ENCODE measurements at places on chromosomes 2 and 18. TPM values are rescaled to one million over a fixed set of nuclear protein-coding genes. Genes with fewer than 3 reads are reported as not detected.

HSPE1 gene
- 275 TPM for total RNA-seq

UGT1A8 gene
- not detected for total RNA-seq

- DNase-seq, result no peak
Measured at GRCh38 chr2:219578811-219579613, 6.9 kb downstream of the INHA start.

- no peak for DNase-seq
Measured at GRCh38 chr2:76938153-76938552, 584.0 kb downstream of the LRRTM4 start.

PCARE gene
- not detected for total RNA-seq

DNA sequence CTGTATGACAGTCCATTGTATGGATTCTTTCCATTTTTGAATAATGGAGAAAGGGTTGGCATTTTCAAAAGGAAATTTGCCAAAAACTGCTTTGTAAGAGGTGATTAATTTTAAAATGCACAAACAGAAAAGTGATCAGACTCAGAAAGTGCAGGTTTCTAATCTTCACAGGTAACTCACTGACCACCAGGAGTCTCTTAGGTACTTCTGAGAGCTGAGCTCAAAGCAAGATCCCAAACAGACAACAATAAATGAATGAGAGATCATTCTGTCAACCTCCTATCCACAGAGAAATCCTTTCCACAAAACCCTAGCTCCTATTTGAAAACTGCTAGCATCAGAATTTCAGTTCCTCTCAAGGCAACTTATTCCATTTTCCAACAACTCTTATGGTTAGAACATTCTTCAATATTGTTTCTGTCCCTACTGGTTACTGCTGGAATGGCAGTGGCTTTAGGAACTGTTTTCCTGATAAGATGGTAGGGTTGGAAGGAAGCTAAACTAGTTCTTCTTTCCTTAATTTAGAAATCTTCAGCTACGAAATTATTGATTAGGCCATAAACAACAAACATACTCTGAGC, 20.6 kb upstream of the HAAO start:
- no peak for DNase-seq

DNA sequence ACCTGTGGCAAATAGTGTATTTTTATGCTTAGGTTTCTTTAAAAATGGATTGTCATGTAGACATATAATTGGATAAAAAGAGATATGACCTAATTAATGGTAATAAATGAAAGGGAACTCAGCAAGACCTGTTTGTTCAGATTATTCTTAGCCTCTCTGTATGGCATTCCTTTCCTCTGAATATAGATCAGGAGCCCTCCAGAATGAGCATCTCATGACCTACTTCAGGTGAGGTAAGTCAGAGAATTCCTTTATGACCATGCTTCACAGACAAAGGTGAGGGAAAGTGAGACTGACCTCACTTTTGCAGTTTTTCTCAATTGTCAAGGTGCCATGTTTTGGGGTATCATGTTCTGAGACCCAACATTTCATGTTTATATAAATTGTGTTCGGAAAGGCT, 1744.3 kb upstream of the PIK3C3 start:
- DNase-seq, result no peak

DNA sequence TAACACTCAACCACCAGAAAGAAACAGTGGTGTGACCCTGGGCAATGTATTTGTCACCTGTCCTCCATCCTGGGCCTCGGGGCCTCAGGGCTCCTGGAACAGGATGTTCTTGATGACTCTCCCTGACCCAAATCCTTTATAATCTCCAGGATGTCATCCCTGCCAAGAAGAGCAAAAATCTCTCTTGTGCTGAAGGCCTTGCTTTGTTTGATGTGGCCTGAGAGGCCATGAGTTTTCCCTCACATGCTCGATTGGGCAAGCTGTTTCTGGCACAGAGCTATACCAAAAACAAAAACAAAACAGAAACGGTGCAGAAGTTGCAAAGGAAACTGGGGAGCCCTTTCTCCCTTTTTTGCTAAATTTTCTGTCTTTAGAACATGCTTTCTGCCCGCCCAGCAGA, 35.7 kb upstream of the ST3GAL5 start:
- DNase-seq, result no peak

DNA sequence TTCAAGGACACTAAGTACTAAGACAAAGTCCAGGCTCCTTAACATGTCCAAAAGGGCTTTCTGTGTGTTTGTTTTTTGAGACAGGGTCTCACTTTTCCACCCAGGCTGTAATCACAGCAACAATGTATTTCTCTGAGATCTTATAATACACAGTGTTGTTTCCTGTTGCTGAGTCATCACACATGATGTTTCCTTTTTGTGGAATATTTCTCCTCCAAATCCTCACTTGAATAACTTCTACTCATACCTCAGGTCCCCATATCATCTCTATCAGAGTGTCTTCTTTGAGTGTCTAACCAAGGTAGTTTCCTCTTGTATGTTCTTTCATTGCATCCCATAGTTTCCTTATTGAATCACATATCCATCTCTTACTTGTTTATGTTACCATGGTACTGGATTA, 632.0 kb upstream of the PIK3C3 start:
- DNase-seq, result no peak

UGT1A6 gene
- not detected for total RNA-seq

USP37 gene
- total RNA-seq, result 54.0 TPM

DNA sequence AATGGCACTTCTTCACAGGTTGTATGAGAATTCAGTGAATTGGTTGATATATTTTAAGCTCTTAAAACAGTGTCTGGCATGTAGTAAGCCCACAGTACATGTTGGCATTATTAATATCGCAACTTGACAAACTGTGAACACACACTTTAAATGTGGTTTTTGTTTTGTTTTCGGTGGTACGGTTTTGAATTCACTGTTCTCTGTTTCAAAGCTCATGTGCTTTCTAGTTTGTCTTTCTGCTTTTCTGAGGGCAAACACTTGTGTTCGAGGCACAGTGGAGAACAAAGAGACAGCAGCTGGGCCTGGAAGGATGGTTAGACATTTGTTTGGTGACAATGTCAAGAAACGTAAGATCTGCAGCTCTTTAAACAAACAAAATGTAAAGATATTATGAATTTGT, 276.5 kb upstream of the MC4R start:
- no peak for DNase-seq

All from activated naive CD4-positive, alpha-beta T cell treated with anti-CD3 and anti-CD28 coated beads, Interleukin-2, amount 50 U/mL, for 72 hours (primary cell).